ENCODE measurements at places on chromosomes 2 and 18.

GRCh38 chr18:22020127-22020866, 149.1 kb upstream of the GATA6 start:
- no peak for DNase-seq

DNA sequence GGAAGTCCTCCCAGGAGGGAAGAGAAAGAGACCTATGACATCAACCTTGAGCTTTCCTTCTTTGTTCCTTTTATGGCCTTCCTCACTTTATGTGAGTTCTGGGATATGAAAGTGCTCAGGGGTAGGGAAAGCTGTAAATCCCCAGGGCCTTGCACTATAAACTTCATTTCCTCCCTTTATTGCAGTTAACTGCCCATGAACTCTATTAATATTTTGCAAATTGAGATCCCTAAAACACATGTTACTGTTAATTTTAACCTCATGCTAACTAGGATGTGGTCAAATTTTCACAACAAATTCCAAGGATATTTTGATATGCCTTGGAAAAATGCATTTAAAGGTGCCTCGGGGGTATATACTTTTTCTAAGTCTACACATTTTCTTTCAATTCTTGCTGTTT, 359.9 kb downstream of the OSR1 start:
- no peak for DNase-seq

DNA sequence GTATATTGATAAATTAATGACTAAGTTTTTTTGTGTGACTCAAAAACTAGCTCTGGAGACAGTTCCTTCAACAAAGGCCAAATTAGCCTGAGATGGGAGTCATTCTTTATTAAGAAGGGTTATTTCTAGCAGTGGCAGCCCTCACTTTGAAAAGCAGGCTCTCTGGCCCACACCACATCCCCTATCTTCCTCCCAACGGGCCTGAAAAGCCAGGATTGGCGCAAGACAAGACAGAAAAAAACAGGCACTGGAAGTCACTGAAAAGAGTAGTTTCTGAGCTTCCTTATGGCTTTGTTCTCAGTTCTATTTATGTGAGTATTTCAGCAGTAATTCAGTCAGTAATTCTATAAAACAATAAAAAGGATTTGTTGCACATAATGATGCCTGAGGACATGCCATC, 149.0 kb downstream of the LAMA3 start:
- no peak for DNase-seq

DNA sequence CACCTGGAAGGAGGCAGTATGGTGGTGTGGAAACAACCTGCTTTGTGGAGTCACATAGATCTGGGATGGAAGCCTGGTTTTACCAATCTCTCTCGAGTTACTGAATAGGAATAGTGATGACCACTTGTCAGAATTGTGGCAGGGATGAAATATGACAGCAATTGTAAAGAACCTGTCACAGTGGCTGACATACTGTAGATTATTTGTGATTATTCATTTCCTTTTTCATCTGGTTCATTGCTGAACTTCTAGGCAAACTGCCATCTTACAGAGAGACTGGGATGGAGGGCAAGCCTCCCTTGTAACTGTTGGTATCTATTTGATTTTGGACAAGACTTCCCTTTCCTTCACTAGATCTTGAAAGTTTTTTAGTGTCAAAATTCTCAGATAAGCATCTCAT, 42.0 kb downstream of the FMNL2 start:
- DNase-seq = no peak

DNA sequence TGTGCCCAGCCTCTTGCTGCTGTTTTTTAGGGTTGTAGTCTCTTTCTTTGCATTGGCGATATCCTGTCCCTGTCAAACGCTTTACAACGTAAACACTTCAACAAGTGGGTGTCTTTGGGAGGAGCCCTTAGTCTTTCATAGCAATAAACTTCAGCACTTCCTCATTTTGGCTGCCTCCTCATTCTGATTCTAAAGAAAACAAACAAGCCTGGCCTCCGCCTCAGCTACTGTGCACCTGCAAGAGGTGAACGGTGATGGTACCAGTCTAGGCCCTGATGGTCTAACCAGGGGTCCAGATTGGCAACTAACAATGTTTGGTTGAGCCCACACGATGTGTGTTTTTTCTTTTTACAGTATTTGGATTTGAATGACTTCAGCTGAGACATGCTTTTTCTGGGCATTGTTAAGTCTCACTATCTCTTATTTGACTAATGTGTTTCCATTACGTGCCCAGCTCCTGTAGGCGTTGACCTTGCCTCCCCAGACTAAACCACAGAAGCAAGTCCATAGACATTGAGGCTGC, 53.2 kb upstream of the CUL3 start:
- DNase-seq = peak; percentile 9

GRCh38 chr2:203870481-203870880, 2.9 kb downstream of the CTLA4 start:
- no peak for DNase-seq

DNA sequence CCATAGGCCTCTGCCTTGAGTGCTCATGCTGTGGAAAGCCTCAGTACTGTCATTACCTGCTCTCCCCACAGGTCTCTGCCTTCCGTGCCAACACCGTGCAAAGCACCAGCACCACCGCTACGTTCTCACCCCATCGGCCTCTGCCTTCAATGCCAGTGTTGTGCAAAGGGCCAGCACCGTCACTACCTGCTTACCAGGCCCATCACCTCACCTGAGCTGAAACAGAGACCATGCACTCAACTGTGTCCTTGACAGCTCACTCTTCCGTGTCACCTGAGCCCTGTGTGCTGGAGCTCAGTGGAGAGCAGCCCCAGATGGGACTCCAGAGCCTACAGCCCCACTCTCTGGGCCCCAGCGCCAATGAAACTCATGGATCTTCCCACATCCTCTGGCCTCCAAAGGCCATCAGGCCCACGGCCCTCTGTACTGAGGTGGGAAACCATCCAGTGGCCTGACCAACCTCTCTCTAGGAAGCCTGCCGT, 62.7 kb downstream of the ZNF516 start:
- DNase-seq = no peak

GRCh38 chr2:24352664-24353063, 7.7 kb downstream of the ITSN2 start:
- DNase-seq = no peak

DNA sequence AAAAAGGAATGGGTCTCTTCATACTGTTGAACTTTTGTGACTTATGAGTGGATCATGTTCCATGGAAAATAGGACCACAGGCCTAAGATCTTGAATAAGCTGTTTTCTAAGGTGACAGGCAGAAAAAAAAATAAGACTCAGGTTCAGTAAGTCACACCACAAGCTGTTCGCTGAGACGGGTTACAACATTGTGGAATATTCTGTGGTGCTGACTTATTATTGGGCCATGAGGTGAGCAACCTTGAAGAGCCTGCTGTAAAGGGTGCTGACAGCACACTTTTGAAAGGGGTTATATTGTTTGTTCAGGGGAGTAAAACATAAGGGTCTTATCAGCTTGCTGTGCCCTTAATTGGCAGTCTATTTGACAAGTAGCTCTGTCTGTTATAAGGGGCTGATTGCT, 439.8 kb upstream of the SLC14A2 start:
- DNase-seq = no peak

- DNase-seq = no peak
Observed at GRCh38 chr18:78814766-78815165, 164.9 kb upstream of the SALL3 start.

GRCh38 chr18:12765126-12765525, 62.3 kb downstream of the PSMG2 start:
- no peak for DNase-seq

DNA sequence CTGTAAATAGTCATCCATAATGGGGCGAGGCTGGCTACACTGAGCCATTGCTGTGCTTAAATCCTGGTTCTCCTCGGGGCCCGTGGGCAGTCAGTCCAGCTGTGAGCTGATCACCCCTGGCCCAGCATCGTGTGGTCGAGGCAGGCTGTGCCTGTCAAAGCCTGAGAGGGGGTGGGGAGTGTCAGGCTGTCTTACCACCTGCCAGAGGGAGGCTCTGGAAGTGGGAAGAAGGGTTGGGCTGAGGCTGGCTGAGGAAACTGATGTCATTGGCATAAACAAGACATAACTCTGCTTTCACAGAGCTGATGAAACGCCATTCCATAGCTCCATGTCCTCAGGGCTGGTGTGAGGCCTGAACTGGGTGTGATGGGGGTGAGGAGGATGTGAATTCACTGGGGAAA, 49.7 kb downstream of the KLHL29 start:
- no peak for DNase-seq

DNA sequence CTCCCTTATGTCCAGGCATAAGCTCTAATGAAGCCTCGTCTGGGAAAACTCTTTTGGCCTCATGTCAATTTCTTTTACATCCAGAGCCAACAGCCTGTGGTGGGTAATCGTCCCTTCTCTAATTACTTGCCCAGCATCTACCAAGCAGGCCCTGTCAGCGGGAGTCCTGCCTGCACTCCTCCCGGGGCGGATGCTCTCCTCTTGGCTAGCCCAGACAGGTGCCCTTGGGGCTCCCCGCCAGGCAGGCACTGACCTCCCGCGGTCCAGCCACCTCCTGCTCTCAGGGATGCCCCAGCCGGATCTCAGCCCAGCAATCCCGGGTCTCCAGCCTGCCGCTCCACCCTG, 74.2 kb downstream of the NCAPH start:
- DNase-seq = no peak

GRCh38 chr2:38375696-38376345, 1.3 kb downstream of the ATL2 start:
- no peak for DNase-seq

- DNase-seq = no peak
Observed at GRCh38 chr2:217585362-217585761, 417.4 kb downstream of the TNS1 start.

GRCh38 chr18:45761512-45762114, 37.6 kb downstream of the SLC14A1 start:
- DNase-seq = no peak

DNA sequence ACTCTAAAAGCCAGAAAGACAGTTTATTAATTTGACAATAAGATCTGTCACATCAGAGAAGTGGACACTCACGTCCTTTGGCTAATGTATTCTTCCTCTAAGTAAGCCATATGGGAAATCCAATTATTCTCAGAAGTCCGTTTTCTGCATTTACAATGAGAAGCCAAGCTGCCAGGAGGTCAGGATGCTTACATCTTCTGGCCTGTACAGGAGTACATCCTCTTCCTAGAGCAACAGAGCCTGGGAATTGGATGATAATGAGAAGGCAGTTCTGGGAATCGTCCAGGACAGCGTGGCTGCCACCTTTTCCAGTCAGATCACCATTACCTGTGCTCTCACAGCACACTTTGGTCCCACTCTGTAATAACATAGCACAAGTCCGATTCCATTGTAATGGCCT, 5.2 kb downstream of the RAPGEF4 start:
- no peak for DNase-seq

DNA sequence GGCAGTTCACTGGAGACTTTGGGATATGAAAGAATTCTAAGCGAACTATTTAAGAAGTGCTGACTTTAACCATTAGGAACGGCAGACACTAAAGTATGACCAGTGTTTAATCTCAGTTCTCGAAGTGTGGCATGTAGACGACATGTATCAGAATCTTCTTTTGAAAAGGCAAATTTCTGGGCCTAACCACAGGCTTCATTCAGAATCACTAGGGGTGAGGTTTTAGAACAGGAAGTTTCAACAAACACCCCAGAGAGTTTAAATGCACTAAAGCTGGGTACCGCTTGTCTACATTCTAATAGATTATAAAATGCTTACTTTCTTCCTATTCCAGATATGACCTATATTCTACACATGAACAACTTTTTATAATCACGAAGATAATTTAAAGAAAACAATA, 180.3 kb downstream of the ANKRD44 start:
- DNase-seq = no peak

DNA sequence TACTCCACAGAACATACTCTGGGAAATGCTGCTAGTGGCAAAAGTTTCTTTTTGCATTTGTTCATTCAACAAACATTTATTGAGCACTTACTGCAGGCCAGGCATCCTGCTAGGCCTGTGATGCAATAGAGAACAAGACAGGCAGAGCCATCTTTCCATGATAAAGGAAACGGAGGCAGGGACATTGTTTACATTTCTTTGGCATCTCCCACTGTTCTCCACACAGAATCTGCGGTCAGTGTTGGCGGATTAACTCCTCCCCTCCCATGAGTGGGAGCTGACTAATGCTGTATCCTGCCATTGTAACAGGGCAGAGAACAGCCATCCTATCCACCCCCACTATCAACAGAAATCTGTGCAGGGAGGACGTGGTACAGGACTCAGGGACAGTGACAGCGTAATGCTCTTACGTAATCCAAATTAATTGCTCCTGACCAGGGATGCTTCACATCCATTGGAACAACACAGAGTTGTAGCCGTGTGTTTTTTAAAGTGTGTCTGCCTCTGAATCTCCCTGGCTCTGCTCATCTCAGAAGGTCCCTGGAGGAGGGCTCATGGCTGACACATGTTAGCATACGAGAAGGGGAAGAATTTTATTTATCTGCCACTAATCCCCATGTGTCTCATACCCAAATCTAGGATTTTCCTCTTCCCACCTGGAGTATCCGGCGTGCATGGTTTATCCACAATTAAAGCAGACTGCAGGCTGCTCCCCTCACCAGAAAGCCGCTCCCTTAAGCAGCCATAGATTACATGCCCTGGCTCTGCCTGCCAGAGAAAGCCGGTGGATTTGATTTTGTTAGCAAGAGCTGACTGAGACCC, 32.3 kb downstream of the STEAP3 start:
- no peak for DNase-seq

GRCh38 chr2:37143974-37144373, 12.8 kb downstream of the EIF2AK2 start:
- DNase-seq = no peak

DNA sequence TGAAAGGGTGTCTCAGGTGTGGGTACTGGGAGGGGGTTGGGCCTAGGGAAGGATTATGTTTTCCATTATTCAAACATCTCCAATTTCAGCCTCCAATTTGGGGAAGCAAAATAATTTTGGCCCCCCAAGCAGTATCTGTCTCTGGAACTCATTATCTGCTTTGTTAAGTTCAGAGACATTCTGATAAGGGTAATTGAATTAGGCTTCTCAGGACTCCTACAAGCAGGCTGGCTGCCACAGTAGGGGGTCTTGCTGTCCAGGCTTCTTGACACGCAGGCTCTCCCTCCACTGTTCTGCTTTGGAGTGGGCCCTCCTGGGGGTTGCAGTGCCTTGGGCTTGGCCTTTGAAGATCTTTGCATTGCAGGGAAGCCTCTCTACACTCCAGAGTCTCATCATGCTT, 108.1 kb upstream of the SIX2 start:
- DNase-seq = no peak

GRCh38 chr2:47295131-47295980, 107.6 kb upstream of the MSH2 start:
- no peak for DNase-seq

GRCh38 chr2:155070489-155070888, 372.0 kb downstream of the KCNJ3 start:
- no peak for DNase-seq

DNA sequence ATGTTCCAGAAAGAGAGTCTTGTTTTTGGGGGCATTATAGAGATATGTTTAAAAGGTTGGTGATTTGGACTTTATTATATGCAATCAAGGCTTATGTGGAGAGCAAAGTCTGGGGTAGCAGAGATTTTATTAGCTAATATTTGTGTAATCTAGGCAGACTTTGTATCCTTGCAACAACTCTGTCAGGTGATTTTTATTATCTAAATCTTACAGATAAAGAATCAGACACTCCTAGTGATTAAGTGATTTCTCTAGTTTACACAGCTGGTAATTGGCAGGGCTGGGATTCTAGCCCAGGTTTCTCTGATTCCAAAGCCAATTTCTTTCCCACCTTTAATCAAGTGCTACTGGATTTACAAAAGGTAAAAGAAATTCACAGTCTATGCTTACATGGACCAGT, 33.3 kb upstream of the NCK2 start:
- no peak for DNase-seq

GRCh38 chr18:79949697-79950487, 1.6 kb downstream of the SLC66A2 start:
- no peak for DNase-seq

GRCh38 chr2:231542136-231542535, 11.9 kb upstream of the NMUR1 start:
- no peak for DNase-seq

Measured in stimulated activated CD4-positive, alpha-beta T cell treated with anti-CD3 and anti-CD28 coated beads, TNF-alpha, amount 100 ng/mL, for 24 hours (primary cell).